Activated CD8-positive, alpha-beta T cell treated with anti-CD3 and anti-CD28 coated beads, Interleukin-2, amount 10 ng/mL, durations not matched to agents 7 days and 5 days (primary cell): ENCODE measurements at places on chromosomes 12 and 14. TPM values are rescaled to one million over a fixed set of nuclear protein-coding genes. Genes with fewer than 3 reads are reported as not detected.

GRCh38 chr12:18373181-18373580 lies 111.9 kb downstream of the PIK3C2G start:
- H3K27ac ChIP-seq, result no peak overlapping the region
- no peaks in the 10 kb centered on the region for H3K36me3 ChIP-seq
- H3K4me1 ChIP-seq, result no peaks in the 10 kb centered on the region
- DNase-seq, result no peak
- H3K4me3 ChIP-seq, result no peak overlapping the region

DNA sequence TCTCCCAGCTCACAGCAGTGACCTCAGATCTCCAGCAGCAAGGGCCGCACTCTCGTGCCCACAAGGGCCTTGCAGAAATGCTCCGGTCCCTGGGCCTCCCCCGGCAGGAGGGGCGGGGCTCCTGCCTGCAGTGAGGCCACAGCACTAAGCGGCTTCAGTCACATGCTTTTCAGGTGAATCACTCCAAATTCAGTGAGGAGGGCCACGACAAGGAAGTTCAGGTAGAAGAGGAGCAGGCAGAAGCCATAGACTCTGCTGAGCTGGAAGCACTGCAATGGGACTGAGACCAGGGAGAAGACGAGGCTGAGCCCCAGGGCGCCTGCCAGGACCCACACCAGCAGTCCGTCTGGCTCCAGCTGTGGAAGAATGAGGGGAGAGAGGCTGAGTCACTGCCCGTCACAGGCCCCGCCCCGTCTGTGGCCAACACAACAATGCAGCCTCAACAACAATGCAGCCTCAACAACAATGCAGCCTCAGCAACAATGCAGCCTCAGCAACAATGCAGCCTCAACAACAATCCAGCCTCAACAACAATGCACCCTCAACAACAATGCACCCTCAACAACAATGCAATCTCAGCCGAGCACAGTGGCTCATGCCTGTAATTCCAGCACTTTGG lies 35.2 kb downstream of the SLC8B1 start:
- peaks cover 20% of the 10 kb centered on the region for H3K4me1 ChIP-seq
- H3K27me3 ChIP-seq, result no peaks in the 10 kb centered on the region
- H3K4me3 ChIP-seq, result no peak overlapping the region
- no peak for DNase-seq
- peaks cover 25% of the 10 kb centered on the region for H3K36me3 ChIP-seq

Gene DACT1
- total RNA-seq, result 1.1 TPM

DNA sequence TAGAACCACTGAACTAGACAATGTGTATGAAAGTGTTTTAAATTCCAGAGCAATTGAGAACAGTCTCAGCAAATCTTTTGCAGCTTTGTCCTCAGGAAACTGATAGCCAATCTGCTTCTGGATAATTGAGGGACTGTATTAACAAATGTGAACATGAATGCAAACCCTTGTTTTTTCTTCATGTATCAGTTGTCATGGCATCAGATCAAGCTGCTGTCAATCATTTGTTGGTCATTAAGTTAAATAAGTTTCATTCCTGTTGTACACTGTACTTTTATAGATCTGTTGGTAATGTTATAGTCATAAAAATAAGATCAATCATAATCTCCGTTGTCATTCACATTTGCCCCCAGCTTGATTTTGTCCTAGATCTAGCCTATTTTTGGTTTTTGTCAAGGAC lies 65.5 kb upstream of the RFX4 start:
- no peaks in the 10 kb centered on the region for H3K36me3 ChIP-seq
- no peak for DNase-seq
- no peaks in the 10 kb centered on the region for H3K27me3 ChIP-seq
- H3K27ac ChIP-seq, result no peak overlapping the region
- H3K4me1 ChIP-seq, result peaks cover 4% of the 10 kb centered on the region

DNA sequence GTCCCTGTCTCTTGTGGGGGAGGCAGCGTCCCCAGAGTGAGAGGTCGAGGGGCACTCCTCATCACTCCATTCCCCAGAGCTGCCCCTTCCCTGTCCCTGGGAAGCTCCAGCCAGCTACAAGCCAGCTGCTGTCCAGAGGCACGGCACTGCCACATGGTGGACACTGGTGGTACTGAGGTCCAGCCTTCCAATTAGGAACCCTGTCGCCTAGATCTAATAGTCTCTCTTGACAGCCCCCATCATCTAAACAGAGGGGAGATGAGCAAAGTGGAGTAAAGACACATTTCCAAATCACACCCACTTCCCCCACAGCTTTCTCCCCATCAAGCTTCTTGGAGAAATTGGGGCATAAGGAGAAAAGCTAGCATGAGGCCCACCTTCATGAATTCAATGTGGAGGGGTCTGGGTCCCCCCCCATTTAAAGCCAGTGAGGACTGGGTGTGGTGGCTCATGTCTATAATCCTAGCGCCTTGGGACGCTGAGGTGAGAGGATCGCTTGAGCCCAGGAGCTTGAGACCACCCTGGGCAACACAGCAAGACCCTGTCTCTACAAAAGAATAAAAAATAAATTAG lies 2.1 kb upstream of the INHBE start:
- no peak overlapping the region for H3K27ac ChIP-seq
- H3K4me3 ChIP-seq, result no peak overlapping the region
- H3K4me1 ChIP-seq, result peaks cover 30% of the 10 kb centered on the region
- no peaks in the 10 kb centered on the region for H3K36me3 ChIP-seq

DNA sequence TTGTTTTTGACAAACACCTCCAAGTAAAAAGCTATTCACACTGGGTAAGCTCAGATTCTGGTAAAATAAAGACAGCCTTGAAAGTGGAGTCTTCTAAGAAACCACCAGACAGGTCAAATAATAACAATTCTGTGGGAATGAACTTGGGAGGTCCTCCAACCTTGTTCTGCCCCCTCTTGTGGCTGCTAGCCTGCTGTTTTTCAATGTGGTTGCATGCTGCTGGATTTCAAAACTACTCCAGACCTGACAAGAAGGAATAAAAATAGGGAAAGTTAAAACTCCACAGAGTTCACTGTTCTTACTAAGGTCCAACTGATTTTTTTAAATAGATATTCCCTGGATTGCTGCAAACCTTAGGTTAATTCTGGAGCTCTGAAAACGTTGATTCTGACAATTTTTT lies 32.2 kb upstream of the RIN3 start:
- DNase-seq, result no peak
- H3K36me3 ChIP-seq, result no peaks in the 10 kb centered on the region

DNA sequence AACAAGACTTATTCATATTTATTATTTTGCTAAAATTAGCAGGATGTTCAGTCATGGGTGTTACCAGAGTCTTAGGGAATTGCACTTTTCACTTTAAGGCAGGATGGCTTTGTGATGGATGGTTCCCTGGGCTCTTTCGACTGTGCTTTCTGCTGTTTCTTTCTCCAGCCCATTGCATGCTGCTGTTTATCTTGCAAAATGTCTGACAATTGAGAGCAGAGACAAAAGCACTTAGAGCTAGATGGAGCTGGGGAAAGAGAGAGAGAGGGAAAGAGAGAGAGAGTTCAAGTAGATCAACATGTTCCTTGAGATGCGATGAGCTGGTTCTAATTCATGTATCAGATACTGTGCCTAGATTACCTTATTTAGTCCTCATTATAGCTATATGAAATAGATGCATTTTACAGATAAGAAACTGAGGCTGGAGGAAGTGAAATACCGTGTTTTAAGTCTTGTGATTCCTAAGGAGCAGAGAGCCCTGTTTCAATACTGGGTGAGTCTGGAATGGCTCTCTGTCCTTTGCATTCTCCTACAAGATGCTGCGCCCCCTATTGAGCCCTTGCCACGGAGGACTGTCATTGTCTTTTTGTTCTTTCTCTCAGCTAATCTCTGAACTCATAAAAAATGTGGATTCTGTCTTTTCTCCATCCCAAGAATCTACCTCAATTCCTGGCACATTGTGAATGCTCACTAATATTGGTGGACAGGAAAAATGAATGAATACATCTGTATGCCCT lies 227.9 kb downstream of the ALG10B start:
- H3K27ac ChIP-seq, result no peak overlapping the region
- H3K4me1 ChIP-seq, result no peaks in the 10 kb centered on the region
- no peaks in the 10 kb centered on the region for H3K36me3 ChIP-seq
- no peaks in the 10 kb centered on the region for H3K27me3 ChIP-seq
- no peak overlapping the region for H3K4me3 ChIP-seq

DNA sequence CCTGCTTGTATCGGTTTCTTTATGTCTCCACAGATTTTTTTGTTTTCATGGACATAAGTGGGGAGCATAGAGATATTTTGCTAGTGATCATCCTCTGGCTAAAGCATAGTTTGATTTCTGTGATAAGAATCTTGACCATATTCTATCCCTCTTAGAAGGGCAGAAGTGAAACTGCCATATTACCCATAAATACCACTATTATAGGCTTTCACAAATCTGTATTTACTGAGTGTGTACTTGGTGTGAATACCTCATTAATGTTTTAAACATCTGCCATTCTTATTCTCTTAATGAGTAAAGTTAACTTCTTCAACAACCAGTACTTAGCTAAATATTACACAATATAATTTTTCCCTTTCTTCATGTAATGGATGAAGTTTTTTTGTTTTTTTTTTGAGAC lies 16.1 kb downstream of the WNK1 start:
- peaks cover 56% of the 10 kb centered on the region for H3K4me1 ChIP-seq
- H3K4me3 ChIP-seq, result no peak overlapping the region
- no peak for DNase-seq
- H3K36me3 ChIP-seq, result peaks cover 27% of the 10 kb centered on the region

Gene NOVA1
- not detected for total RNA-seq

DNA sequence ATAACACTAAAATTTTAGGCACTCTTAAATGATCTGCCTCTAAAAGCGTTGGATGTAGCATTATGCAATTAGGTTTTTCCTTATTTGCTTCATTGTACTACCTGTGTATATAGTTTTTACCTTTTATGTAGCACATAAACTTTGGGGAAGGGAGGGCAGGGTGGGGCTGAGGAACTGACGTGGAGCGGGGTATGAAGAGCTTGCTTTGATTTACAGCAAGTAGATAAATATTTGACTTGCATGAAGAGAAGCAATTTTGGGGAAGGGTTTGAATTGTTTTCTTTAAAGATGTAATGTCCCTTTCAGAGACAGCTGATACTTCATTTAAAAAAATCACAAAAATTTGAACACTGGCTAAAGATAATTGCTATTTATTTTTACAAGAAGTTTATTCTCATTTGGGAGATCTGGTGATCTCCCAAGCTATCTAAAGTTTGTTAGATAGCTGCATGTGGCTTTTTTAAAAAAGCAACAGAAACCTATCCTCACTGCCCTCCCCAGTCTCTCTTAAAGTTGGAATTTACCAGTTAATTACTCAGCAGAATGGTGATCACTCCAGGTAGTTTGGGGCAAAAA lies 4.1 kb downstream of the CDKN1B start:
- DNase-seq, result no peak
- peak overlapping the region; percentile 99 for H3K4me3 ChIP-seq
- peaks cover 1% of the 10 kb centered on the region for H3K4me1 ChIP-seq
- H3K36me3 ChIP-seq, result peaks cover 78% of the 10 kb centered on the region

DNA sequence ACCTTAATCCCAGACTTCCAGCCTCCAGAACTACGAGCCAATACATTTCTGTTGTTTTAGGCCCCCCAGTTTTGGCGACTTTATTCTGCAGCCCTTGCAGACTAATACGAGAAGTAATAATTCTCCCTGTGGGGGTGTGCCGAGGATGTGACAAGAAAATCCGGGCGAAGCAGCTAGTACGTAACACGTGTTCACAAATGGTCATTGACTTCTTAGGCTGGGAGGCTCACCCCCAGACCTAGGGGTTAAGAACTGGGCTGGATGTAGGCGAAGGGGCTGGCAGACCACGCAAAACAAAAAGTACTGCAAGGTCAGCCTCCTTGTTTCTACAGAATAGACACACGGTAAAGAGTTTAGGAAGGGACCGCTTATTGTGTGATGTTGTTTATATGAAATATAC lies 69.8 kb upstream of the ESRRB start:
- peaks cover 27% of the 10 kb centered on the region for H3K27me3 ChIP-seq
- H3K4me3 ChIP-seq, result no peak overlapping the region
- DNase-seq, result no peak
- no peaks in the 10 kb centered on the region for H3K36me3 ChIP-seq
- H3K27ac ChIP-seq, result no peak overlapping the region

GRCh38 chr12:26367991-26368730 lies 172.8 kb downstream of the SSPN start:
- H3K27ac ChIP-seq, result no peak overlapping the region
- H3K4me3 ChIP-seq, result no peak overlapping the region
- no peaks in the 10 kb centered on the region for H3K4me1 ChIP-seq
- H3K36me3 ChIP-seq, result no peaks in the 10 kb centered on the region
- no peak for DNase-seq

- H3K27me3 ChIP-seq, result no peaks in the 10 kb centered on the region
- H3K4me3 ChIP-seq, result no peak overlapping the region
- H3K4me1 ChIP-seq, result peaks cover 13% of the 10 kb centered on the region
- no peak for DNase-seq
These were observed 254.4 kb downstream of the FOXN3 start for GRCh38 chr14:89162586-89162985.

DNA sequence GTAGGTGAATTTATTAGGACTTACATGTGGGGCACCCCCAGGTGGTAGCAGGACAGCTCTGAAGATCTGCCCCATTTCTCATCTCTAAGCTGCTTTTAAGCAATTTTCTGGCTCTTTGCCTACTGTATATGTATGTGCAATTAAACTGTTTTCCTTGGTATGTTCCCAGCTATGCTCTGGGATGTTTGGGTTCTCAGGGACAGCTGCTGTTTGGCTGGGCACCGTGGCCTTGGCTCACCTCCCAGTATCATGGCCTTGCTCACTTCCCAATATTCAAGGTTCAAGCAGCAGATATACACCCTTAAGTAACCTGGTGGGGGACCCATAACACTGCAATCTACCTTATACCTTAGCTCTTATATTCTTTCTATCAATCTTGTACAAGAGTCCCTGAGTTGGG lies 53.7 kb upstream of the KITLG start:
- no peaks in the 10 kb centered on the region for H3K27me3 ChIP-seq
- H3K36me3 ChIP-seq, result no peaks in the 10 kb centered on the region
- no peaks in the 10 kb centered on the region for H3K4me1 ChIP-seq
- no peak overlapping the region for H3K4me3 ChIP-seq
- no peak overlapping the region for H3K27ac ChIP-seq
- no peak for DNase-seq

Gene GNB3
- not detected for total RNA-seq

Gene MYRFL
- total RNA-seq, result not detected

GRCh38 chr12:107109726-107110719 lies 16.7 kb upstream of the CRY1 start:
- H3K4me1 ChIP-seq, result no peaks in the 10 kb centered on the region
- H3K36me3 ChIP-seq, result no peaks in the 10 kb centered on the region
- peaks cover 33% of the 10 kb centered on the region for H3K27me3 ChIP-seq
- no peak overlapping the region for H3K27ac ChIP-seq
- no peak for DNase-seq
- H3K4me3 ChIP-seq, result no peak overlapping the region

Gene GARIN6
- not detected for total RNA-seq

DNA sequence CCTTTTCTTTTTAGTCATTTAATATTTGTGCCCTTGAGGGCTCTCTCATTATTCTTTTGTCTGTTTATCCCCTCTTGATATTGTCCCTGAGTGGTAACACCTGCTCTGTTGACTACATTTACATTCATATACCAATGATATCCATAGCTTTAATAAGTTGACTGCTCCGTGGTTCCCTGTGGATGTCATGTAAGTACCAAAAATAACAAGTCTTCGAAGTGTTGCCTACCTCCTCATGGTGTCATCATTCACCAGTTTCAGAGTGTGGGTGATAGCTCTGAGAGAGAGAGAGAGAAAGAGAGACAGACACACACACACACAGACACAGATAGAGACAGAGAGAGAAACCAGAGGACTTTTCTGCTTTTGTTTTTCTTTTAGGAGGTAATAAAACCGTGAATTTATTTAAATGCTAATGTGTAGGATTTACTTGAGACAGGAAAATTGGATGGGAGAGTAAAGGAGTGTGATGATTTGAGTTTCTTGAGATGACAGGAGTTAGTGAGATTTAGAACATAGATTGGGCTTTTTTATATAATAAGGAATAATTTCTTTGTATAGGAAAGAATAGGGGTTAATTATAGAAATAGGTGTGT lies 52.2 kb downstream of the PAPOLA start:
- DNase-seq, result no peak
- no peaks in the 10 kb centered on the region for H3K27me3 ChIP-seq
- H3K27ac ChIP-seq, result no peak overlapping the region
- H3K4me3 ChIP-seq, result no peak overlapping the region

Gene ZNF891
- total RNA-seq, result 1.9 TPM
